ENCODE measurements at places on chromosomes 5 and 9.

DNA sequence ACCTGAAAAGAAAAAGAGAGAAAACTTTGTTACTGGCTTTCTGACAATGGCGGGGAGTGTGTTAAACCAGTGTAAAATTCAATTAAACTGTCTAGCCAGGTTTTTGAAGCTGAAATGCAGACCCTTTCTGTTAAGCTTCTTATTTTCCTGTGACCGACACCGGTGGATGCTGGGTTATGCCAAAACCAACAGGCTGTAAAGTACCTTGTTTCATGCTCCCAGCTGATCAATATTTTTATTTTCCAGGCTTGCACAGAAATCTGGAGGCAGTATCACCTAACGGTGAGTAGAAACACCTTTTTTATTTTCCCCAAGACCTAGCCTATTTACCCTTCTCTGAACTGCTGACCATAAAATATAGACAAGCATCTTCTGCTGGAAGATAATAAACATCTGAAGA, 94.9 kb upstream of the GRHPR start:
- no peak for DNase-seq

DNA sequence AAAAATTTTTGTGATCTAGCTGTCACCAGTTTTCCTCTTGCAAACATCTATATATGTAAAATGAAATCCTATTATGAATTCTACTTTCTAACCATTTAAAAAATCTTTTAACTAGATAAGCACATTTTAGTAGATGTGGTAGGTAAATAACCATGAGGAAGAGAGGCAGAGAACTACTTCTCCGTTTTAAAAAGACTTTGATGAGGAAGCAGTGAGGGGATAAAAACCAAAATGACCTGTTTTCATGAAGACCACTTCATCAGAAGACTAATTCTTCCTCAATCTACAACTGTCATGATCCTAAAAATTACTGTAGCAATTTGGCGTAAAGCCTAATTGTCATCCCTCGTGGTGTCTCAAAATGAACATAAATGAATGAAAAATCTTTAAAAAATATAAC, 15.7 kb upstream of the ERBIN start:
- no peak for DNase-seq

- DNase-seq, result no peak
Measured at GRCh38 chr9:129746092-129746777, 6.6 kb downstream of the PTGES start.

- no peak for DNase-seq
Measured at GRCh38 chr9:127987103-127987614, 6.4 kb upstream of the EEIG1 start.

DNA sequence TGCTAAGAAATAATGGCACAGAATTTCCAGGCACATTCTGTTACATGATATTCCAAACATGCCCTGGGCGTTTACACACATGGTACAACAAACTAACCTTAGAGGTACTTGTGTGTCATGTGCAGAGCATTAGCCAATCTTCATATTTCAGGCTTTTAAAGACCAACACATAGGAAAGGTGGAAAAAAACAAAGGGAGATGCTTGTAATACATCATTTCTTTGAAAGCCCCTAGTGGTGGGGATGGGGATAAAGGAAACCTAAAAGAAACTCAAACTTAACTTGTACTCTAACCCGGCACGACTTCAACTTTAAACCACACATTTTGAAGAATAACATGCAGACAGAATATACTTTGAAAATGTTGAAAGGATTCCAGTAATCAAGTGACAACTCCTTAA, 133.6 kb downstream of the PTPRD start:
- no peak for DNase-seq

DNA sequence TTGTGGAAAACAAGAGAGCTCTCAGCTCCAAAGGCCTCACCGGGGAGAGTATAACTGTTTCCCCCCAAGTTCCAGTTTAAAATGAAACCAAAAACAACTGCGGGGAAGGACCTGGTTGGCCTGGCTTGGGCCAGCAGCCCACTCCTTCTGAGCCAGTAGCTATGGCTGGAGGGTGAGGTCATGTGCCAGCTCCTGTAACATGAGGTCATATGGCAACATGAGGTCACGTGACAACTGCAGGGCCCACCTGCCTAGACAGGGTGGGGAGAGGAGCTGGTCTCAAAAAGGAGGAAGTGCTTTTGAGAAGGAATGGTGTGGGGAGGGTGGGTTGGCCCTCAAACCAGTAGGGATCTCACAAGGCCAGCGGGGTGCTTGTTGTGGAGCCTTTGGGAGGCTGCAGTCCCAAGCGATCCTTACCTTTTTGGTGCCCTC, 29.3 kb upstream of the CRB2 start:
- no peak for DNase-seq

DNA sequence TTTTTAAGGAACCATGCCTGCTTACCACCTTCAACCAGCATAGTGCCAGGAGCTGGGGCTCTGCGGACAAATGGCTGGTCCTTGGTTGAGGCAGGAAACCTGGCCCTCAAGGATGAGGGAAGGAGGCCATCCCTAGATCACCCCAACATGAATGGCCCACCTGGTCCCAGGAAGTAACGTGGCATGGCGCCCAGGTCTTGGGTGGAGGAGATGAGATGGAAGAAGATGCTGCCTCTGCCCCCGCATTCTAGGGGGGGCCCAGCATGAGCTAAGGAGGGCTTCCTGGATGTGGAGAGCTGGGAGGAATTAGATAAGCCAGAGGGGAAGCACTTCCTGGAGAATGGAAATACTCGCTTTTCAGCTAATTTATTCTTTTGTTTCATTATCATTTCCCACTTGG, 95.0 kb downstream of the DAB2IP start:
- DNase-seq, result no peak

GRCh38 chr5:98911280-98912040, 17.3 kb downstream of the CHD1 start:
- DNase-seq, result no peak

DNA sequence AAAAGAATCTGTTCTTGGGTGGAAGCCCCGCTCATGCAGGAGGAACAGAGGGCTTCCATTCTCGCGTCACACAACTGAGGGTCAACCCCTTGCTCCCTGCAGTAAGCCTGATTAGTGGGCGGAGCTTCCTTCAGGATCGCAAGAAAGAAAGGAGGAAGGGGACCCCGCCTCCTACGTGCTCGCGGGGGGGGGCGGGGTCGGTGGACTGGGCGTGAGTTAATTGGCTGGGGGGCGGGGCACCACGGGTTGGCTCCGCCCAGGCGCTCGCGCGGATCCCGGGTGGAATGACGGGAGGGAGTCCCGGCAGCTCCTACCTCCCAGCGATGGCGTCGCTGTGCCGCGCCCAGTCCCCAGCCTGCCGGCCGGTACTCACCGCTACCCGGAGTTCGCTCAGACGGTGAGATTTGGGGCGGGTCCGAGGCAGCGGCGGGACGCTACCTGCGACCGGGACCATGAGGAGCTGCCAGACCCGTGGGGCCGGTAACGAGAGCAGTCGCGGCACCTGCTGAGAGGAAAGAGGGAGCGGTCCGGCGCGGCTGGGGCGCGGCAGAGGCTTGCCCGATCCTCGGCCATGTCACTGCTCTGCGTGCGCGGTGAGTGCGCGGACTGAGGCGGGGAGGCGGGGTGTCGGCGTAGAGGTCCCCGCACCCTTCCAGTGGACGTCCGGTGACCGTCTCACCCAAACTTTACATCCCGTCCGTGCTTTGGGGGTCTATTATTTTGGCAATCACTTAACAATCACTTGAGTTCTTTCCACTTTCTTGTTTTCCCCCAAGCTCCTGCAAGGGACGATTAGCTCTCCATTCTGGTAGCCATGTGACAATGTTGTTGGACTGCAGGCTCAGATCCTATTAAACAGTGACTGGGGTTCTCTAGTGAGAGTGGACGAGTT, at the start of gene UNC13B:
TSS of gene UNC13B (plus strand) at position 297 of the 892 bp plus-strand sequence. CDS start at position 572, 275 bp downstream.
- DNase-seq, result peak; percentile 98

- DNase-seq, result no peak
Measured at GRCh38 chr5:136677217-136677616, 311.9 kb upstream of the TRPC7 start.

DNA sequence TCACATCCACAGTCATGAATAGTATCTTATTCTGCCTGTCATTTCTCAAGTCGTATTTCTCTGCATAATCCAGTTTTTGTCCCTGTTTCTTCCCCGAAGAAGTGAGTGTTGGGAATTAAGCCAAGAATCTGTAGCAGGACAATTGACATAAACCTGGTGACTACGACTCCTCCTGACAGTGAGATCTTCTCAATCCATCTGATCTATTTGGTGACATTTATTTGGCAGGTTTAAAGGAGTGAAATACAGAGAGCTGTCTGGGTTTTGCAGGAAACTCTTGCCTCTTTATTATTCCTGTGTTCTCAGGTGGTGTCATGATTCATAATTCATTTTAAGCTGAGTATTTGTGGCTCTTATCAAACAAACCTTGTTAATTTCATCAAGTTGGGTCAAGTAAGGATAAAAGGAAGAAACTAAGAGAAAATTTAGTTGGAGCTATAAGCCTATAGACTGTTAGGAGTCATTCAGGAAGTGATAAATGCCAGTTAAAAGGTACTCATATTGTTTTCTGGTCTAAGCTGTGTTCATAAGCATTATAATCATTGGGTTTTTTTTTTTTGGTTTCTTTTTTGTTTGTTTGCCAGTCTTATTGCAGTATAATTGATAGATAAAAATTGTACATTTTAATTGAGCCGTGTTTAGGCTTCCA, 95.9 kb upstream of the PCSK1 start:
- no peak for DNase-seq

GRCh38 chr5:77218263-77218662, 7.8 kb downstream of the PDE8B start:
- no peak for DNase-seq

GRCh38 chr5:80825786-80826460, 134.2 kb upstream of the RASGRF2 start:
- no peak for DNase-seq

GRCh38 chr9:70340572-70340971, 73.9 kb downstream of the KLF9 start:
- DNase-seq, result no peak

- no peak for DNase-seq
Measured at GRCh38 chr5:52441768-52442167, 345.9 kb upstream of the ITGA1 start.

- DNase-seq, result no peak
Measured at GRCh38 chr5:57450991-57451876, 31.4 kb downstream of the ACTBL2 start.
